ENCODE measurements at places on chromosomes 5 and 9.

- DNase-seq: no peak
These were observed 77.7 kb downstream of the LMNB1 start for GRCh38 chr5:126854526-126855110.

DNA sequence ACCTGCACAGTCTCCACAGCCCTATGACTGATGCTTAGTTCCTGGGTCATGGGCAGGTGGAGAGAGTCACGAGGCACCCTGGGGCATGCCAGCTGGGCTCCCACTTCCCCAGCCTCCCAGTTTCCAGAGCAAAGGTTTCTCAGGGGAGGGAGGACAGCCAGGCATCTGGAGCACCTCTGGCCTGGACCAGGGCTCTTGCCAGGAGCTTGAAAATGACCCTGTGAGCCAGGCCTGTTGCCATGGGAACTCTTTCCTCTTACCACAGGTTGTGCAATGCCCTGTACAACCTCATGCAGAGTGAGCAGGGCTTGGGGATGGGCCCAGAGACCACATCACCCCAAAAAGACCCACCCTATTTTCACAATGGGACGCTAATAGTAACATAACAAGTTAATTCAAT is 113.1 kb downstream of the PSD2 start:
- DNase-seq: no peak

DNA sequence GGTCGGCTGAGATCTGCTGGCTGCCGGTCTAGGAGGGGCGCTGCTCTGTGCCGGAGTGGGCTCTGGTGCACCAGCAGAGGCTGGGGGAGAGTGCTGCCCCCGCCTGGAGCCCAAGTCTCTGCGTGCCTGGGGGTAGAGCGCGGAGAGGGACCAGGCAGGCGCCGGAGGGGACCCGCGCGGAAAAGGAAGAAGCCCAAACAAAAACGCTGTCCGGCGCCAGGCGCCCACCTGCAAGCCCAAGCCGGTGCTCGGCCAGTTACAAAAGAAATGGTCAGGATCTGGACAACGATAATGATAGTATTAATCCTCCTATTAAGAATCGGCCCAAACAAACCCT is 571 bp upstream of the S1PR3 start:
- no peak for DNase-seq

DNA sequence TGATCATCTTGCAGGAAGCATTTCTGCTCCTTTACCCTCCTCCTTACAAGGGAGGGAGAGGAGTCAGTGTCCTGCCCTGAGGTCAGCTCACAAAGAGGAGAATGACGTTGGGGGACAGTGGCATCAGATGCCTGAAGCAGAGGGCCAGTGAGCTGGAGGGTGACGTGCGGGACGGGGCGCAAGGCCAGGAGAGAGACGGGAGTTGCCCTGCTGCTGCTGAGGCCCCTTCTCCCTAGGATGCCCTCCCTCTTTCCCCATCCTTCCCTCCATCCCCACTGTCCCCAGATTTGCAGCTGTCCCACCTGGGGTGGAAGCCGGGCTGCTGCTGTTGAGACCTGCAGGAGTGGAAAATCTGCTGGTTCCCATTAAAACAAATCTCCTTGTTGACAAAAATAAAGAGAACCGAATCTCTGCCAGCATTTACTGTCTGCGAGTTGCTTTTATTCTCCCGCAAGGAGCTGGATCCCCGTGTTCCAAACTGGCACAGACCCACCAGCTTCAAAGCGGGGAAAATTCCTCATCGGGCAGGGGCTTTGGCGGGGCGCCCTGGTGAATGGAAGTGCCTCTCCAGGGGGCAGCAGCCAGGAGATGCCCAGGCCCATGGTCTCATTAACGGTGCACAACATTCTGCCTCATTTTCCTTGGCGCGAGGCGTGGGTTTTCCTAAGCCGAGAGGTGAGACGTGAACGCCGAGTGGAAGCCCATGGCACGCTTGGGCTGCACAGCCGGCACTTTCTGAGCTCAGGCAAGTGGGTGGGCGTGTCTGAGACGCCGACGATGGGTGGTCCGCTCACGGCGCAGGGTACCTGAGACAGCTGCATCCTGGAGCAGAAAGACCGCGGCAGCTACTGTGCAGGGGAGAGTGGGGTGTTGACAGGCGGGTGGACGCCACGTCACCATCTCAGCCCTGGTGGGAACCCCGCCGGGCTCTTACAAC is 13.9 kb upstream of the COL5A1 start:
- DNase-seq: no peak

All from stimulated activated CD8-positive, alpha-beta memory T cell treated with anti-CD3 and anti-CD28 coated beads, Interleukin-4, amount 100 ng/mL, for 4 hours (primary cell).